ENCODE measurements at places on chromosomes 7 and 10. TPM values are rescaled to one million over a fixed set of nuclear protein-coding genes. Genes with fewer than 3 reads are reported as not detected.

The FAM131B gene
- total RNA-seq = 3.9 TPM

The BICC1 gene
- 72.9 TPM for total RNA-seq

The ASB10 gene
- not detected for total RNA-seq

The CPED1 gene
- 122 TPM for total RNA-seq

The GPR37 gene
- 4.5 TPM for total RNA-seq

The ACTL6B gene
- not detected for total RNA-seq

The ERVW-1 gene
- total RNA-seq = not detected

The TYW1 gene
- 20.1 TPM for total RNA-seq

The PGAM2 gene
- 0.17 TPM for total RNA-seq

The PROSER2 gene
- total RNA-seq = 2.0 TPM

The SPDYE11 gene
- total RNA-seq = under 0.01 TPM

The LRGUK gene
- under 0.01 TPM for total RNA-seq

The LARP4B gene
- total RNA-seq = 28.5 TPM

The CCL24 gene
- not detected for total RNA-seq

The MAP3K8 gene
- 12.6 TPM for total RNA-seq

The SPDYE9 gene
- total RNA-seq = under 0.01 TPM

The LRIT1 gene
- not detected for total RNA-seq
